ENCODE measurements at places on chromosomes 12 and 14. TPM values are rescaled to one million over a fixed set of nuclear protein-coding genes. Genes with fewer than 3 reads are reported as not detected.

DNA sequence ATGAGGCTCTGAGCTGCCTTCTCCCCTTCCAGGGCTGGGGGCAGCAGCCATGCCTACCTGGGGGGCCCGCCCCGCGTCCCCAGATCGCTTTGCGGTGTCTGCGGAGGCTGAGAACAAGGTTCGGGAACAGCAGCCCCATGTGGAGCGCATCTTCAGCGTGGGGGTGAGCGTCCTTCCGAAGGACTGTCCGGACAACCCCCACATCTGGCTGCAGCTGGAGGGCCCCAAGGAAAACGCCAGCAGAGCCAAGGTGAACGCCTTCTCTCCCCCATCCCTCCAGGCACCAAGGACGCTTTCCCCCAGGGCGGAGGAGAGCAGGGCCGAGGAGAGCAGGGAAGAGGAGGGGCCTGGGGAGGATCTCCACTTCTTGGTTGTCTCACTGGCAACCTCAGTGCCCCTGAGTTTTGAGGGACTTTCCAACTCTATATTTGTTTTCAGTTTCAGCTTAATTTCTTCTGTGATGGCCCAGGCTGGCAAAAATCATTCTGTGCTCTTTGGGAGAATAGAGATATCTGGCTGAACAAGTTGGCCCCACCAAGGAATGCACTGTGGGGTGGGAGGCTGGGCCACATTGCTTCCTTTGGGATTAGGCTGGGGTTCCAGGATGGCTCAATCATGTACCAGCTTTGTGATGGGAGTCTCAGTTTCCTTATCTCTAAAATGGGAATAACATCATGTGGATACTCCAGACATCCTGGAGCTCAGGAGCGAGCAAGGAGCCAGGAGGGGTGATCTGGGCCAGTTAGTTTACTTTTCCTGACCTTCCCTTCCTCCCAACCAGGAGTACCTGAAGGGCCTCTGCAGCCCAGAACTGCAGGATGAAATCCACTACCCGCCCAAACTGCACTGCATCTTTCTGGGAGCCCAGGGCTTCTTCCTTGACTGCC is 1.2 kb downstream of the KHNYN start:
- DNase-seq = peak; percentile 89

DNA sequence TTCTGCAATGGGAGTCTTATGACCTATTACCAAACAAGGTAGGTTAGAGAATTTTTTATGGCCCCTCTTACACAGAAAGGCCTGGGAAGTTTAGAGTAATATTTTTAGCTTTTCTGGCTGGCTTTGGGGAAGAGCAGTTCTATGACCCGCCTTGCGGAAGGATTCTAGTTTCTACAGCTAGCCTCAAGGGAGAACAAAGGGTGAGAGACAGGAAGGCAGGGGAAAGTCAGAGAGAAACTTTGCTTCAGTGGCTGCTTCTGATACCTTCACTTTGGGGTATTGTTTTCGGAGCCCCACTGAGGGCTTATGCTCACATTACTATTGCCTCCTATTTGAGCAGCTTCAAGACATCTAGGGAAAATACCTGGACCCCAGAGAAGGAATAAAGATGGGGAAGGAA is 80.7 kb upstream of the NUDT4 start:
- DNase-seq = peak; percentile 54

DNA sequence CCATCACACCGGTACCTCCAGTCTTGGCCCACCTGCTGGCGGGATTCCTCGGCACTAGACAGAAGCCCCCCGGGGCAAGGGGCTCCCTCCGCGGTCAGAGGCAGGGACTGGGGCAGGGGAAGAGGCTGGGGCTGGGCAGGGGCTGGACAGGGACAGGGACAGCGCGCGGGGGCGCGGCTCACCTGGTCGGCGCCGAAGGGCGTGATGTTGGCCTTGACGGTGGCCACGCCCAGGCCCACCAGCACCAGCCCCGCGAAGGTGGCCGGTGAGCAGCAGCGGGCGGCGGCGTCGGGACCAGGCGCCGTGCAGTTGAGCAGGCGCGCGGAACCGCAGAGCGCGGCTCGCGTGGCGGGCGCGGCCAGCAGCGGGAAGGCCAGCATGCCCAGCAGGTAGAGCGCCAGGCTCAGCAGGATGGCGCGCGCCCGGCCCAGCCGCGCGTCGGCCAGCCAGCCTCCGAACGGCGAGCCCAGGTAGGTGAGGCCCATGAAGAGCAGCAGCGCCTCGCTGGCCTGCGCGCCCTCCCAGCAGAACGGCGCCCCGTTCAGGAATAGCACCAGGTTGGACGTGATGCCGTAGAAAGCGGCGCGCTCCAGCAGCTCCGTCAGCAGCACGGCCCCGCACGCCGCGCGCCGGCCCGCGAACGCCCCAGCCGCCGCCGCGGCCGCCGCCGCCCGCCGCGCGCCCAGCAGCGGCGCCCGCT is 392 bp downstream of the SLC15A4 start:
- DNase-seq = no peak

DNA sequence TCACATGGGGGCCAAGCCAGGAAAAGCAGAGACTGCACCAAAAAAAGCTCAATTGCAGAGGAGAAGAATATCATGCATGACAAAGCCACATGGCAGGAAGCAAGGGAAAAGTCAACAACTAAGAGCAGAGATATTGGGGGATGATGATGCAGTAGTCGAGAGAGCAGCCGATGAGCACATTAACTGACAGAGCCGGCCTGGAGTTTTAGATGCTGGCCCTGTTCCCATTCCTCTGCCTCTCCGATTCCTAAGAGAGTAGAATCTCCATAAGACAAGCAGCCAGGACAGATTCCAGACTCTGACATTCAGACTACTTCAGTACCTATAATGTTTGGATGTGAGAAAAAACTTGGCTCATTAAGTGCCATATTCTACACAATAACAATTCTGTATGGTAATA is 155.9 kb downstream of the KCNH5 start:
- no peak for DNase-seq

DNA sequence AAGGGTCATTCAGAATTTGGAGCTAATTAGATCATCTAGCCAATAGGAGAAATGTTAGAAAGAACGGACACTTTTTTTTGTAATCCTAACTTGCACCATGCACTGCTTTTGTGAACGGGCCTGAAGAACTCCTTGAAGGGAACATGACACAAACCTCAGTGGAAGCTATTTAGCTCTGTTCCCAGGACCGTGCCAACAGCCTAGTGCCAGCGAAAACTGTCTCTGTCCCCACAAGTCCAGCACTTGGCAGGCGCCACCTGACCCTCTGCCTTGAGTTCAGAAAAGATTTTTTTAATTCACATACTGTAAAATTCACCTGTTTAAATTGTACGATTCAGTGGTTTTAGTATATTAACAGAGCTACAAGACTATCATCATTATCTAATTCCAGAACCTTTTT is 31.3 kb upstream of the KCNA5 start:
- no peak for DNase-seq

- DNase-seq = peak; percentile 63
These were observed 13.4 kb downstream of the AKAP5 start for GRCh38 chr14:64478634-64479250.

- peak; percentile 83 for DNase-seq
These were observed 11.9 kb downstream of the ANKRD13A start for GRCh38 chr12:110010853-110011723.

DNA sequence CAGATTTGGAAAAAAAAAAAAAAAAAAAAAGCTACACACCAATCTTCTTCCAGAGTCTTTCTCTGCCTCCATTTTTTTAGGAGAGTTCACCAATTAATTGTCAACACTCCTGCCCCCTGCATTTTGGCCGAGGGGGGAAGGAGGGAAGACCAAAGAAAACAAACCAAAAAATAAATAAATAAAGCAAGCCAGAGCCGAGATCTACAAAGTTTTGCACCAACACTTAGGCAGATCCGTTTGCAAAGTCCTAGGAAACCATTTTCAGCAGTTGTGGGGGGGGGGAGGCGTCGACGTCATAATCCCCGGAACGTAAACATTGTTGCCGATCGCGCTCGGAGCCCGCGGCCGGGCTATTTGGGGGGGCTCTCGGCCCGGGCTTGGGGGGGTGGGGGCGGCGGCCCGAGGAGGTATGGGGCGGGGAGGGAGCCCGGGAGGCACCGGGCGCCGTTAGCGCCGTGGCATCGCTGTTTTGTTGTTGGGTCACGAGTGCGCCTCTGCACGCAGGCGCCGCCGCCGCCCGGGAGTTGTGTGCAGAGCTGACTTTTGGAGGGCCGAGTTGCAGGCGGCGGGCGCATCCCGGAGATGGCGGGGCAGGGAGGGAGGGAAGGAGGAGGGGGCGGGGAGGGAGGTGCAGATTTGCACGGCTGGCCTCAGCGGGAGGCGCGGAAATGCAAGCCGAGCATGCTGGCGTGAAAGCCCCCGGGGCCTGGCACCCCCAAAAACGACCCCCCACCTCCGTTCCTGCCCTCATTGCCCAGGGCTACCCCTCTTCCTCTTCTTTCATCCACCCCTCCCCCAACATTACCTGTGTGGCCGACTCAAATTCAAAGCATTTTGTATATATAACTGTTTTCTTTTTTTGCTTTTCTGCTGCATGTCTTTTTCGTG is 598 bp downstream of the KDM2B start:
- peak; percentile 79 for DNase-seq

DNA sequence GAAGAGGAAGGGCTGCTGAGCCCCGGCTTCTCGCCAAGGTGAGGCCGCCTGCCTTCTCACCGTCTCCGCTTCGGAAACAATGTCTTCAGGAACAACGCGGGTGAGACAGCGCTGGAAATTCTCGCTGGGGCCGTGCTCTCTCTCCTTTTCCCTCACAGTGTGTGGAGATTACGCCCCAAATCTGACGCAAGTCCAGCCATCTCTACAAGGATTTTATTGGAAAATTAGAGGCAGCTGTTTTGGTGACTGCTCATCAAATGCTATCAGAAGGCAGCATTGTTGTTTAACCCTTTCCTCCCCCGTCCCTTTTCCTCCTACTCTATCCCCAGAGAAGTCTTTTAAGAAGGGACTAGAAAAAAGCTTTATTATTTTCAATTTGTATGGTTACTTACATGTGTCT is 53.5 kb downstream of the PIWIL1 start:
- no peak for DNase-seq

- DNase-seq = no peak
These were observed 5.5 kb upstream of the PAX9 start for GRCh38 chr14:36655963-36656686.

- no peak for DNase-seq
These were observed 62.6 kb upstream of the BBS10 start for GRCh38 chr12:76410781-76411180.

DNA sequence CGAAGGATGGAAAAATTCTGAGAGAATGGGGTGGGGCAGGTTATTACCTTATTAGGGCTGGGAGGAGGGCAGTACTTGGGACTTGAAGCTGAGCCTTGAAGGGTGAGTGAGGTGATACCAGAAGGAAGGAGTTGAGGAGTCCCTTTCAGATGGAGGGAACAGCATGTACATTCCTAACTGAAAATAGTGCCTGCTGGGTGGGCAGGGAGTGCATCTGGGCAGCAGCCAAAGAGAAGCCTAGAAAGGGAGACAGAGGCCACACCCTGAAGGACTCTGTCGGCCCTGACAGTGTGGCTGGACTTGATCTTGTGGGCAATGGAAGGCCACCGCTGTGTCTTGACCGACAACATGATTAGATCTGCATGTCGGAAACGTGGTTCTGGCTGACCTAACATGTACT is 147.6 kb downstream of the NDUFA12 start:
- no peak for DNase-seq

- DNase-seq = no peak
These were observed 230.8 kb upstream of the NPAS3 start for GRCh38 chr14:32707742-32708500.

- no peak for DNase-seq
These were observed 438.1 kb downstream of the FUT8 start for GRCh38 chr14:65850429-65851135.

- no peak for DNase-seq
These were observed 160.7 kb upstream of the RTL1 start for GRCh38 chr14:101064121-101064661.

DNA sequence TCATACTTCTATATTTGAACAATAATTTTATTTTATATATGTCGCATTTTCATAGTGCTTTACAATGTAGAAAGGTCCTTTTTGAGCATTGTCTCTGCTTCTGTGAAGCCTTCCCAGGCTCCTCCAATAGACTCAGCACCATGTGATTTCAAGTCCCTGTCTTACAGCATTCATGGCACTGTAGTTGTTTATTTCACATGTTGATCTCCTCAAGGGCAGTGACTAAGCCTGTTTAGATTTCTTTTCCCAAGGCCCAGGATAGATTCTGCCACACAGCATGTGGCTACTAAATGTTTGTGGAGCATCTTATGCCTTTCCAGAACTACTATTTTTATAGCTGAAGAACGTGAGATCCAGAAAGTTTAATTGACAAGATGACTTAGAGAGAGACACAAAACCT is 391.7 kb downstream of the TMEM117 start:
- DNase-seq = no peak

DNA sequence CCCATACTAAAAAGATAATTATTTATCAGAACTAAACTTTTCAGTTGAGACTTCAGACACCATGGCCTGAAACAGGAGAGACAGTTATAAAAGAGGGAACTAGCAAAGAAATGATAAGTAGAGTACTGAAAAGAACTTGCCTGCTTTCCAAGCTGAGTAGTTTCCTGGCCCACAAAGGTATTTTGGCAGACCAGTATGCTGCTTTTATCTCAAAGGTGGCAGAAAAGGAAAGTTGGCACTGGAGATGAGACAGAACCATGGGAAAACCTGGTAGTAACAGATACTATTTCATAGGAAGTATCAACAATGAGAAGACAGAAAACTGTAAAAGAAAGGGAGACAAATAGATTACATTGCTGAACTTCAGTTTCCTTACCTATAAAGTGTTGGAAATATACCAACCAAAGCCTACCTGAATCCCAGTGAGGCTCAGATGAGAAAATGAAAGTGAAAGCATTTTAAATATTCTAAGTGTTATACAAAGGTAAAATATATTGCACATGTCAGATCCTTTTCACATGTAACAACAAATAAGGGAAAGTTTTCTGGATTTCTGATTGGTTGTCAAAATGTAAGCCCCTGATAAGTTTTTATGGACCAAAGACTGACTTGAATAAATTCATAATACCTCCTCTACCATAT is 155.3 kb upstream of the FSCB start:
- no peak for DNase-seq

DNA sequence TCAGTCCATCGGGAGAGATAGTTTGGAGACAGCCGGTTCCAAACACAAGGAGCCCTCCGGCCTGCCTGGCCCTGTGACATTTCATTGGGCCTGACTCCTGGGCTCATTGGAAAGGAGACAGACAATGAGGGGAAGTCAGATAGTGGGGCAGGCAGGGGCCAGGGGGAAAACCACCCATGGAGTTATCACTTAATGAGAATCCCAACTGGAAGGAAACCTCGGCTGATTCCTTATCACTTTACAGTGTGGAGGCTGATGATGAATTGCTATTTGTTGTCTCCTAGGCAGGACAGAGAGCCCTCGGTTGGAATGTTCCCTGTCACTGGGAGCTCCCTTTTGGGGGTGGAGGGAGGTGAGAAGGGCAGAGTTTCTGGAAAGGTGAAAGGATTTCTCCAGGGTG is 44.4 kb downstream of the TBX5 start:
- no peak for DNase-seq

The SYCP3 gene
- 0.80 TPM for total RNA-seq

The DIO2 gene
- total RNA-seq = not detected

The PLCZ1 gene
- total RNA-seq = not detected

The DTX1 gene
- 47.8 TPM for total RNA-seq

The BDKRB2 gene
- not detected for total RNA-seq

The ASCL1 gene
- not detected for total RNA-seq

The FBXL14 gene
- total RNA-seq = 33.9 TPM

The NANOG gene
- not detected for total RNA-seq

The SAMD15 gene
- total RNA-seq = 1.00 TPM

The IL26 gene
- not detected for total RNA-seq

The CLEC14A gene
- total RNA-seq = not detected

The SPSB2 gene
- 16.0 TPM for total RNA-seq

The TAS2R8 gene
- total RNA-seq = not detected

The LRRC43 gene
- total RNA-seq = not detected

The BORCS5 gene
- total RNA-seq = 46.2 TPM
